SK-N-SH treated with all-trans-retinoic acid at 6 μM for 48 hours (cell line): ENCODE measurements at places on chromosomes 1 and 21.

DNA sequence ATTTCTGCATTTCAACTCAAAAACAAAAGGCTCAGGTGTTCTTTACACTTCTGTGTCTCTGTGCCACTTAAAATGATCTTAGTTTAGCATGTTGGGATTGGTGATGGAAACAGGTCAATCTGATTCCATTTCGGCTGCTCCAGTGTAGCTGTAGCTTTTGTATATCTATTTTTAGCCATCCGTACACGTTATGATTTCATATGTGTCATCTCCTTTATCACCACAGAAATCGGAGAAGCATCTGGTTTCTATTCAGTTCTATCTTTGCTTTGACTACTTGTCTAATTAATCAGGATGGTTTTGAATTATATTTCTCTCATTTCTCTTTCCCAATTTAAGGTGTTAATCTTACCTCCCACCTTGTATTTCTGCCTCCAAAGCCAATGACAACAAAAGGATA, 41.1 kb downstream of the RGS21 start:
- no peak for ATAC-seq

- ATAC-seq, result no peak
Measured at GRCh38 chr1:42040159-42040558, 113.1 kb upstream of the GUCA2B start.

DNA sequence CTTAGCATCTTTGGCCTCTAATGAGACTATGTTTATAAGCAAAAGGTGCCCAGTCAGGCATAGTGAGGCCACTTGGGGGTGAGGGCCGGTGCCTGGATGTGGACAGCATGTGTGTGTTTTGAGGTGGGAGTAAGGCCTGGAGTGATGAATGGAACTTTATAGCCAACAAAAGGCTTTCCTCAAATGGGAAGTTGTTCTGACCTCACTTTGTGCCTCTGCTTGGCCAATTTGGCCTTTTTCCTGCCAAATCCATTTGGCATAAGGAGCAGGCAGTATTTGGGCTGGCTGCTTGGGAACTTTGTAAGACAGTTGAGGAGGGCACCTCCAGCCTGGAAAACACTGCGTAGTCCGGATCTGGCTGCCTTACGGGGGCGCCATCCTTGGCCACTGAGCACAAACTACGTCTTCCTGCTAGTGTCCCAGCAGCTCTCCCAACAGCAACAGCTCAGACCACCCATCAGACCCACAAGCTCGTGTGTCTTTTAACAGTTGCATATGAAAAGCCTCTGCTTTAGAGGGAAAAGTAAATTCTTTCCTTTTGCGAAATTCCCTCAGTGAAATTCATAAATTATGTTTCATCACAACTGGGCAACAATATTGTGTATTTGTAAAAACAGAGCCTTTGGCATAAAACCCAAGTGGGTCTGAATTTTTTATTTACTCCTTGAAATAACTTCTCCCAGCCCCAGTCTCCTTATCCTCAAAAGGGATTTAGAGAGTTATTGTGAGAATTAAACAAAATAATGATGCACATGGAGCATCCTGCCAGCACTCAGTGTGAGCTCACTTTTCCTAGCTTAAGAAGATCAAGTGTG, 322.9 kb downstream of the DISC1 start:
- ATAC-seq, result peak; percentile 17; the same call in 1 of the 3 replicates

DNA sequence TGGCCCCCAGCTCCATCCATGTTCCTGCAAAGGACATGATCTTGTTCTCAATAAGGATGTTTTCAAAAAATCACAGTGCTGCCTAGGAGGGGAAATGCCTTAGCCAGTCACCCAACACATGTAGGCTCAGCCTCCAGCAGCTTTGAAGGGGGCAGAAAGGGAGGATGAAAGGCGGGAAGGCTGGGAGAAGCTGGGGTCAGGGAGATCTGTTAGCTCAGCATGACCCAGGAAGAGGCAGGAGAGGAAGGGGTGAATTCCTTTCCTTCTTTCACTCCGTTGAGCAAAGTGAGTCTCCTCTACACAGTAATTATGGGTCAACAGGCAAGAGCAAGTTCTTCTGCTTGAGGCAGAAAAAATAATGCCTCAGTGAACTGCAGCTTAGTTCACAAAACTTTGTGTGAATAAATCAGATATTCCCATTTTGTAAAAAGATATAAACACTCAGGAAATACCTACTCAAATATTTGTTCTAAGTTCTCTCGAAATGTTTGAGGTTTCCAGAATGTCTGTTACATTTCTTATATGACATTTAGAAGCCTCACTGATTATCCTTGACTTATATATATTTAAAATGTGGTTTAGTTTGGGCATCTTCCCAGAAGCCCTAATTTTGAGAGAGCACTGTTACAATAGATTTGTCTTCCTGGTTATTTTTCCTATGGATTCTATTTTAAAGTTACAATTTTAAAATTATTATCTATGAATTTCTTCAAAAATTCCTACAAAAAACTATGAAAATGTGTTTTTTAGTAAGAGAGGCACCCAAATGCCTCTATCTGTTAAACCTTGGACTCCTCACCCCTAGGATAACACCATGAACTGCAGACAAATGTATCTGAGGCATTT, 116.8 kb downstream of the KCNJ6 start:
- no peak for ATAC-seq

DNA sequence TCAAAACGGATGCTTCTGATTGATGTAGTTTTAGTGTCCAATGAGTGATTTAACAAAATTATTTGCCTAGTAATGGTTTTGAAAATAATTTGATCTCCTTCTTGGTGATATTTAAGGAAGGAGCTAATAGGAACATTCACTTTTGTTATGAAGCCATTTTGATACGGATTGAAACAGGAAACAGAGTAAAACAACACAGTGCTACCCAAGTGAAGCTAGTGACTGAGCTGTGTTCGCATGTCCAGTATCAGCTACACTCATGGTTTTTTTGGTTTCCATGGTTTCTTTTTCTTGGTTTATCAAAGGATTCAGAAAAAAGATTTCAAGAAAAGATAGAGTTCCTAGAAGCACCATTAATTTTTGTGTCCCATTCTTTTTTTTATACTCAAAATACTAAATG, 40.1 kb upstream of the PLEKHO1 start:
- no peak for ATAC-seq

DNA sequence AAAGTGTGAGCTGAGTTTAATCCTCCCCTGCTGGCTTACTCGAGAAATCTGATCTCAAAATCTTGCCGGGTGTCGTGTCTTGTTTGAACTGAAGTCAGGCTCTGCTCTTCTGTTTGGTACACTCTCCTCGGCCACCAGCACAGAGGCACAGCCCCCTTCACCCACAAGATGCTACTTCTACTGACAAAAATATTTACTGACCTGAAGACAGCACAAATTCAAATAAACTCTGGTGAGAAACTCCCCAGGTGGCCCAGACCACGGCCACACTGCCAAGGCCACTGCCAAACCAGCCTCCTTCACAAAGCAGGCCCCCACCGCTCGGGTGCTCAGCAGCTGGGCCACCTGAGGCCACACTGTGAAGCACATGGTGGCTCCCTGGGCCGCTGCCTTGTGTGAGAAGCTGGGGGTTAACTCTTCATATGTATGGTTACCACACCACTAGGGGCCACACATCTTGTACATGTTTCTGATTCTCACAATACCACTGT, 80.6 kb downstream of the TGFBR3 start:
- ATAC-seq, result no peak

GRCh38 chr1:70840260-70840953, 207.2 kb downstream of the PTGER3 start:
- no peak for ATAC-seq

DNA sequence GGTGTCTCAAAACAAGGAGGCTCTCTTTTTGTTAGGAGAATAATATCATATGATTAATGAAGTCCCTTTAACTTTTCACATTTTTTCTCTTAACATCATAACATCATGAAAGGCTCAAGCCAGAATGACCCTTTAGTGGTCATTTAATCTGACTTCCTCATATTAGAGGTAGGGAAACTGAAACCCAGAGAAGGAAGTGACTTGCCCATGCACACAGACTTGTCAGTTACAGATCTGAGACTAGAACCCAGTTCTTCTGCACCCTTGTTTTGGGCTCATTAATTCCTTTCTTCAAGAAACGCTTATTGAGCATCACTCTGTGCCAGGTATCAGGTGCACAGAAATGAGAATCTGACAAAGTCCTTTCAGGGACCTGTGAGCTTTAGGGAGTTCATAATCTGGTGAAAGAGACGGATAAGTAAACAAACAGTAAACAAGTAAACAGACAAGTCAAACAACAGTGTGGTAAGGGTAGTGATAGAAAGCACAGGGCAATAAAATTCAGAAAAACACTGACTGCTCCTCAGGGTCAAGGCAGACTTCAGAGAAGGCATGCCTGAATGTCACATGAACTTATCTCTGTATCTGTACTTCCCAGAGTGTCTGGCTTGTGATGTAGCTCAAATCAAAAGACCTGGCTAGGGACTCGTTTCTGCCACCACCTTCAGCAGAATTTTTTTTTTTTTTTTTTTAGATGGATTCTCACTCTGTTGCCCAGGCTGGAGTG, 38.3 kb upstream of the OSBPL9 start:
- no peak for ATAC-seq

GRCh38 chr1:235734335-235734734, 84.8 kb upstream of the GNG4 start:
- 0 out of 3 replicates have a peak, but pooled peaks have one; percentile 27 for ATAC-seq

GRCh38 chr1:12143631-12144155, 23.1 kb upstream of the TNFRSF1B start:
- no peak for ATAC-seq

GRCh38 chr1:18468570-18468969, 12.2 kb upstream of the KLHDC7A start:
- ATAC-seq, result no peak

- no peak for ATAC-seq
Measured at GRCh38 chr21:38227401-38227800, 29.4 kb upstream of the KCNJ15 start.

- ATAC-seq, result no peak
Measured at GRCh38 chr21:37184784-37185593, 82.1 kb downstream of the VPS26C start.

GRCh38 chr1:96145492-96145891, 576.1 kb upstream of the PTBP2 start:
- no peak for ATAC-seq

- ATAC-seq, result no peak
Measured at GRCh38 chr21:46021398-46021797, 39.8 kb downstream of the COL6A1 start.

DNA sequence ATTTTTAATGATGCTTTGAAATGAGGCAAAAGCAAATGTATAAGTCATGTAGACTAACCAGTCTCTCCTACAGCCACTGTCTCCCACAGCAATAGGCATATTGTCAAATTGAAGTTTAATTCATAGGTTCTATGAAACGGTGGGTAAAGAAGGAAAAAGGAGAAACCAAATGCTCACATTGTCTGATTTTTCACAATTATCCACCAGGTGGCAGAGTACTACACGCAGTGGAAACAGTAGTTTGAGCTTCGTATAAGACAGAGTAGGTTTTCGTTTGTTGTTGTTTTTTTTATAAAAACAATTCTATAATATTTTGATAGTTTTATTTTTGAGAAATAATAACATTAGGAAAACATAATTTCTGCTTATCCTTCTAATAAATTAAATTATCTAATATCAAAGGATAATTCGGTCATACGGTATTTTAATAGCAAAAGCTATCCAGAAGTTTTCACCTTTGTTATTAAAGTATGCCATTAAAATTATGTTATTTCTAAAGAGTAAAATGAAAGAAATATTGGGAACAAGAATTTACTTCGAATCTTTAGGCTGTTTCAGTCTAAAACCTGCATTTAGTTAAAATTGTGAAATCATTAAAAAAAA, 39.1 kb downstream of the TYW3 start:
- peak; percentile 90 for ATAC-seq

DNA sequence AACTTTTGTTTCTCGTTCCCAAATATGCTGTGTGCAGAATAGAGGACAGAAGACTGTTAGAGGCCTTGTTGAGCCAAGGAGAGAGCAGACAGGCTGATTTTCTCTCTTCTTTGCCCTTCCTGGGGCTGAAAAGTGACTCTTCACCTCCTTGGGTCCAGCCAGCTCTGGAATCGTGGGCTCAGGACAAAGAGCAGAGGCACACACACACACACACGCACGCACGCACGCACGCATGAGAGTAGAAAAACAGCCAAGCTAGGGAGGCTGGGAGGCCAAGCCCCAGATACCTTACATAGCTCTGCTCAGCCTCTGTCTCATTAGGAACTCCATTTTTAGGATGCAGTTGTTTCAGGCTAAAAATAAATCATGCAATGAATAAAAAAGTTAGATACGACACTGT, at the start of gene CASQ2:
Gene CASQ2, minus strand, starts transcription at position 166 of the 400 bp plus-strand sequence. CDS start 173 bp downstream, outside the sequence.
- ATAC-seq, result no peak

DNA sequence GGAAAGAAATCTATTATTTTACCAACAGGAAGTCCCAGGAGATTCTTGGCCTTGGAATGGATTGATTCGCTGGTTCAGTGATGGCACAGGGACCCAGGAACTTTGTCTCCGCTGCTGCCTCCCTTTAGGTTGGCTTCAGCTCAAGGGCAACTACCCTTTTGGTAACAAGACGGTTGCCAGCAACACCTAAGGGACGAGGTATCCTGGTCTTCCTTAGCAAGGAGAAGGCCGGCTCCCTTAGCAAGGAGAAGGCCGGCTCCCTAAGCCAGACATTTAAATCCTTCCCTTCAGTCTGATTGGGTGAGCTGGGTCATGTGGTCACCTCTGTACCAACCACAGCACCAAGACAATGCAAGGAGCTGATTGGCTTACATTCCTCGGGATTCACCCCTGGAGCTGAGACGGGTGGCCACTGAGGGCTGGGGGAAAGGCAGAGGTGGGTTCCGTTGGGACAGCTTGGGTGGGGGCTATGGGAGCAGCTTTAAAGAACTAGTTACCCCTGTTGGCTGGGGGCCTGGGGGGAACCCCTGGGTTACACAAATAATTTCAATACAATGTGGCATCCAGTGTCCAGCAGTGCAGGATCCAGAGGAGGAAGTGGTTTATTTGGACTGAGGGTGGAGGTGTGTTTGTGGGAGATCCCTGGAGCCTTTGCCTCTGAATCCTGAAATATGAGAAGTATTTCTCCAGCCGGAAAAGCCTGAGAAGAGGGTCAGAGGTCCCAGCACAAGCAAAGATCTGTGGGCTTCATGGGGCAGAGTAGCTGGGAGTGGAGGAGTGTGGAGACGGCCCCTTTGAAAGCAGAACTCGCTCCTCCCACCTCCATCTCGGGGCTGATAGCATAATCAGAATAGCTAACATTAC, 20.7 kb upstream of the CLIC4 start:
- ATAC-seq, result peak; percentile 38

DNA sequence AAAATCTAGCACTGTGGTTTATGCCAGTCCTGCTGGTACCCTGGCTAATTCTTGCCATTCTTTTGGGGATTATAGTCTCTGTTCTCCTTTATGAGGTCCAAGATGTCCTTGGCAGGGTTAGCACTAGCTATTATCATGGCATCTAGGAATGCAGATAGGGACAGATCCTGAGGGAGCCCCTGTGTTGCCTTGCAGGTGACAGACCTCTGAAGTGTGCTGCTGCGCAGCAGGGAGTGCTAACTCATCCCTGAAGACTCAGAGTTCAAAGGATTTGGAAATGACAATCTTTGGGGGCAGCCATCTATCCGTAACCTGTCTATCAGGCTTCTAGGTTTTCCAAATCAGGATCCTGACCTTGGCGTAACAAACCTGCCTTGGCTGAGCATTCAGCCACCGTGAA, 16.3 kb downstream of the ZFYVE9 start:
- ATAC-seq, result no peak

GRCh38 chr21:46229133-46229922, 754 bp upstream of the LSS start:
- ATAC-seq, result peak; percentile 44

- ATAC-seq, result no peak
Measured at GRCh38 chr21:43893536-43894205, 28.6 kb downstream of the AGPAT3 start.
